ENCODE measurements at places on chromosomes 3 and 15.

- no peak for DNase-seq
These were observed 408.7 kb downstream of the SHQ1 start for GRCh38 chr3:72439321-72440183.

DNA sequence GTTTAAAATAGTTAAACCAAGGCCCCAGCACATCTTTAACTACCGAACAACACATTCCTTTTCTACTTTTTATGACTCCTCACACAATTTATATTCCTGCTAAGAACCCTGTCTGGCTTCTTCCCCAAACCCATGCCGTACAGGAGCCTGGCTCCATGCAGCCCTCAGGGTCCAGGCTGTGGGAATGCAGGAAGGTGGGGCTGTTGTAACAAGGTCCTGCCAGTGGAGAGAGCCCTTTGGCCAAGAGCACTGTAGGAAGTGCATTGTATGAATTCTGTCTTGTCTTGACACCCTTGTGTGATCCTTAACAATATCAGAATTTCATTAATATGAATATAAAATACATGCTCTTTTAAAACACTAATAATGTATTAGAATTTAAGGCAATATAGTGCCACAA lies 563.8 kb downstream of the TBL1XR1 start:
- DNase-seq: no peak

- no peak for DNase-seq
These were observed 273.9 kb downstream of the TIGIT start for GRCh38 chr3:114567771-114568170.

- no peak for DNase-seq
These were observed 26.8 kb upstream of the INSYN1 start for GRCh38 chr15:73779974-73780373.

DNA sequence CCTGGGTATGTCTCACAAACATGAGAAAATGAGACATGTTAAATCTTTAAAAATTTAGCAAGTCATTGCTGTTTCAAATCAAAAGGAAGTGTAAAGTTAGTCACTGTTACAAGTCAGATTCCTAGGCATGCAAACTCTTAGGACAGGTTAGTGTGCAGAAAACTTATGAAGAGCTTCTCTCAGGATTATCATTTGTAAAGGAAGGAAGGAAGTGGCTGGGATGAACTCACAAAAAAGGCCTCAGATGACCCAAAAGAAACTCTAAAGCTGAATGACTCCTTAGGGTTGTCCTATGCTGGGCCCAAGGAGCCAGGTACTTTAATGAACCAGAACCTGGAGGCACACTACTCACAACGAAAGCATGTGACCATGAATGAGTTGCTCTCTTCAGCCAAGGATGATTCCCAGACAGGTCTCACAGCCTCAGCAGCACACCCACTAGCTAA lies 25.0 kb downstream of the MSL2 start:
- no peak for DNase-seq

GRCh38 chr3:16385151-16385550 lies 120.1 kb downstream of the OXNAD1 start:
- no peak for DNase-seq

- DNase-seq: no peak
These were observed 765.9 kb downstream of the NR2F2 start for GRCh38 chr15:97096303-97096835.

DNA sequence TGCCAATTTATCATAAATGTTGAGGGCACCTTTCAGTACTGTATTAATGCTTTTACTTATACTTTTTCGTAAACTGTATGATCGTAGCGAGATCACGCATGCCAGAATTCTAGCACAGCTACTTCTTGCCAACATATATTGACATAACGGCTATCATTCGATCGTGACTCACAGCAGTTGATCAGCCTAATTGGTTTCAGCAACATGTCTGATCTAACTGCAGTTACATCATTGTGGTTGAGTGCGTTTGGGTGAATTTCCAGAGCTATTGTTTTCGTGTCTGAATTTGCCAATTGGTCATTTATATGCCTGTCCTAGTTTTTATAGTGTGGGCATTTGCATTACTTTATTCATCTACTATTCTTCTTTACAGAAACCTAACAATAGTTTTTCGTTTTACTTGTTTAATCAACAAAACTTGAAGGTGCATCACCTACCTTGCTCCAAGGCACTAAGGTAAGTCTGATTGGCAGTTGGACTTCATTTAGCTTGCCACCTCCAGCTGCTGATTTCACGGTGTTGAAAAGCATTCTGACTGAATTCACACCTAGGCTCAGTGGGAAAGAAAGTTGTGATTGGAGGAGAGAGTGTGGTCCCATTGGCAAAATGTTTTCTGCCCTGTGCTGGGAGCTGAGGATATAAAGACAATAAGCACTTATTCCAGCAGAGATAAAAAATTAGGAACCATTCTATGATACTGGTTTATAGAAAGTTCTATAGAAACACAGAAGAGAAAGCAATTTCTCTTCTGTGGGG lies 120.9 kb upstream of the RGMA start:
- no peak for DNase-seq

DNA sequence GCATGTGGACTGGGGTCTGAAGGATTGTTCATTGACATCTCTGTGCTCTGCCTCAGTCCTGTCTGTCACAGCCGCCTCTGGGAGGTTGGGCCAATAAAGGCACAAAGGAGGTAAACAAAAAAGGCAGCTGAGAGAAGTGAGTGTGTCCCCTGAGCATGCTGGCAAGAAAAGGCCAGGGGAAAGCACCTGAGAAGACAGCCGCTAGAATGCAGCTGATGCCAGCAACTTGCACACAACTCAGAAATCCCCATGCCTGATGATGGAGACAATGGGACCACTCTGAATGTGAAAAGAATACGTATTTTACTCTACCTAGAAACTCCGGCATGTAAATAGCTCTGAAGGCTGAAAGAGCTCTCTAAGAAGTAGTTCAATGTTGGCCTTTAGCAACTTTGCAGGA lies 118.7 kb downstream of the KCNH8 start:
- no peak for DNase-seq

DNA sequence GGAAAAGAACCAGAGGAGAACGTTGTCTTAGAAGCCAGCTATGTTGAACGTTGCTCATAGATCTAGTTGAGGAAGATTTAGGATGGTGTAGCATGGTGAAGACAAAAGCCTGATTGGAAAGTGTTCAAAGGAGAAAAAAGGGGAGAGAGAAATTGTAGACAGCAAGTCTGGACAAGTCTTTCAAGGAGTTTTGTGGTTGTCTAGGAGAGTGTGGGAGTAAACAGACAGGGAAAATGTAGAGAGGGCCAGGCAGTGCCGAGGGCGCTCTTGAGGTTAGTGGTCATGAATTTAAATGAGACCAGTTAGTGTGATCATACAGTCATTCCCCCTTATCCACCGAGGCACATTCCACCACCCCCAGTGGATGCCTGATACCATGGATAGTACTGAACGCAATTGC lies 167.5 kb upstream of the IL12A start:
- DNase-seq: no peak

DNA sequence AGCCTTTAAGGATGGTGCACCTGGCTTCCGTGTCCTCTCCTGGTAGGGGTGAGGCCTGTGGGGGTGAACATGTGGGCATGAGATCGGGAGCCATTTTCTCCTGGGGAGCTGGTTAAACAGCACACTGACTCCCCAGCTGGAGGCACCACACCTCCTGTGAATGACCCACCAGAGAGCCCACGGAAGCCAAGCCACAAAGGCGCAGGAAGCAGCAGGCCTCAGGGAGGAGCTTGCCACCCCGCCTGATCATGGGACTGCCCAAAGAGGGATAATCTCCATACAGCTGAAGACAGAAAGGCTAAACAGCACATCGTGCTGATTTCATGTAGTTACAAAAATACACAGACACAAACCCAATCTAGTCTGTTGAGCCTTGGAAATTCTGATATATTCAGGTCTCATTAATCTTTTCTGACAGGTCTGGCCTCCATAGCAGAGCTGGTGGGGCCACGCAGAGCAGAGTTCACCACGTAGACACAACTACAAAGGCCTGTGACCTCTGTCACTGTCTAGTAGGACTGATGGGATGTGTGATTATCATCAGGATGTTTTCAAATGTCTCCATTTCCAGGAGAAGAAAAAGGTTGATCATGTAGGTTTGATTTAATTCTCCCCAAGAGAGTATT lies 75.2 kb downstream of the DUT start:
- no peak for DNase-seq

- no peak for DNase-seq
These were observed 455.9 kb upstream of the NR2F2 start for GRCh38 chr15:95874637-95875036.

GRCh38 chr3:159802864-159803263 lies 185.8 kb upstream of the IL12A start:
- no peak for DNase-seq

DNA sequence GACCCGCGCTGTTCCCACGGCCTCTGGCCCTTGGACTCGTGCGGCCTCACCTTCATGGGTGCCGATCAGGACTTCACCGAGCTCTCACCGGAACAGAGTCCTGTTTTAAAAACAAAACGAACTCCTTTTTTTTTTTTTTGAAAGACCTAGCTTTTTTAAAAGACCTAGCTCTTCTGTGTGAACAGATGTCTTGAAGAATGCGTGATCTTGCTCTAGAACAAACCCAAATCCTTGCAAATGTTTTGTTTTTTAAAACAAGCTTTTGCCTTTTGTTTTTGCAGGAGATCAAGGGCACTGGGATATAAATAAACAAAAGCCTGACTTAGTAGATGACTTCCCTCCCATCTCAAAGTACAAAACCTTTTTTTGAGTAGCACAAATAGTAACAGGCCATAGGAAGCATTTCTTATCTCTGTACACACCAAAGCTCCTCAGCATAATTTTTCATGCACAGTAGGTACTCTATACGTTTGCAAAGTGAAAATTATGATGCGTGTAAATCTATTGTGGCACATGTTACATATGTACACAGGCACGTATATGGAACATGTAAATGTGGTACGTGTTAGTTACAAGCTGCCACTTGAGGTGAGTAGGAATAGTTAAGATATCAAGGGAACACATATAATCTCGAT lies 1.1 kb upstream of the MSL2 start:
- DNase-seq: no peak

- no peak for DNase-seq
These were observed 112.0 kb downstream of the UACA start for GRCh38 chr15:70651303-70651845.

- DNase-seq: no peak
These were observed 136.8 kb upstream of the CCDC54 start for GRCh38 chr3:107240183-107241091.

- DNase-seq: no peak
These were observed 151.1 kb downstream of the DOCK3 start for GRCh38 chr3:50825841-50826240.

- DNase-seq: no peak
These were observed 5.2 kb upstream of the NOX5 start for GRCh38 chr15:69009341-69009740.

- no peak for DNase-seq
These were observed 118.4 kb upstream of the ROBO1 start for GRCh38 chr3:79886204-79886603.

GRCh38 chr3:94336046-94336753 lies 273.3 kb downstream of the NSUN3 start:
- DNase-seq: no peak

- DNase-seq: no peak
These were observed 713.3 kb upstream of the GBE1 start for GRCh38 chr3:82474711-82475110.

- DNase-seq: no peak
These were observed 31.4 kb upstream of the UACA start for GRCh38 chr15:70794596-70795310.

DNA sequence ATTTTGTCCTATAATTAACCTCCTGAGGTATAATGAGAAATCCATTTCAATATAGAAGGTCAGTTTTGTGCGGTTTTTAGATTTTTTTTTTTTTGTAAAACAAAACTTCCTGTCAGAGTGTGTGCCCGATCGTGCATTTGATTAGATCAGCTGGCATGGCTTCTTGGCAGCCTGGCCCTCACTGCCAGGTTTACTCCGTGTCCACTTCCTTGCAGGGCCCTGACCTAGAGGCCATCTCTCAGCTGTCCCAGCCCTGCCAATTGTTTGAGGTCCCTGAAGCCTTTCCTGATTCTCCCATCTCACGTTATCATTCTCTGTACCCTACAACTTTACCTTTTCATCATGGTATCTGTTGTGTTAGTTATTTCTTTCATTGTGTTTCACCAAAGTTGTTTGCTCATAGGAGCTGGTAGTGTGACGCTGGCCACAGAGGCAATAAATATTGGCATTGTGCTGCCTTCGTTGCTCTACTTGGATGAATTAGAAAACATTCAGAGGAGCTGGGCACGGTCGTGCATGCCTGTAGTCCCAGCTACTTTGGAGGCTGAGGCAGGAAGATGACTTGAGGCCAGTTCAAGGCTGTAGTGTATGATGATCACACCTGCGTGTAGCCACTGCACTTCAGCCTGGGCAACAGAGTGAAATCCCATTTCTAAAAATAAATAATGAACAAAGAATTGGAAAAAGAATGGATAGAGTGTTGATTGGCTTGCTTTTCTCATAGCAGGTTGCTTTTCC lies 202.0 kb downstream of the GHSR start:
- no peak for DNase-seq

GRCh38 chr15:68612979-68613740 lies 34.4 kb downstream of the CORO2B start:
- DNase-seq: no peak

DNA sequence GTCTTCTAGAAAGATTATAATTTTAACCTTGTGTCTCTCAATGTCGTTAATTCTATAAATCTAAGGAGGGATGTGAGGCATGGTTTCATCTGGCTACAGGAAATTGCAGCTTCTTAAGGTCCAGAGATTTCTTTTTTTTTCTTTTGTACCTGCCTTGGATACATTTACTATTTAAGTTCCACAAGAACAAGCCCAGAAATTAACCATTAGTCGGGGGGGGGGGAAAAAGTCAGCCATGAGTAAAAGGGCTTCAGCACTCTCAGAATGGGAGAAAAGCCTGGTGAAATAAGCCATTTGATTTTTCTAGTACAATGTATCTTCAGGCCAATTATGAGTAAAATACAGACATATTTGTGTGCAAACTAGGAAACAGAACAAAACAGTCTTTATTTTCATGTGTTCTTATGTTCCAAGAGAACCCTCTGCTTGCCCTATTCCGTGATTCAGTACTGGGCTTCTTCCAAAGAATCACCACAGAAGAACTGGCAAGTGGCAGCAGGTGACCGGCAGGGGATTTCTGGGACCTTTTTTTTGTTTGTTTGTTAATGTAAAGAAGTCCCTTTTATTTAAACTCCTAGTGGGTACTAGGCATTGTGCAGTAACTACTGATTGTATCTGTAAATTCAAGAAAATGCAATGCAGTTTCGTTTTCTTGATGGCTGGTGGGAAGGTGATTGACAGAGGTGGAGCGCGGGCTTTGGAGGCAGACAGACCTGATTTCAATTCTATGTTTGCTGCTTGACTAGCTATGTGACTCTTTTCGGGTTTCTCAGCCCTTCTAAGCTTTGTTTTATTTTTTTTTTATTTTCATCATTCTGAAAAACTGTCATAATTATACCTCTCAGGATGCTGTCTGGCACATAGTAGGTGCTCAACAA lies 82.5 kb downstream of the PEX5L start:
- DNase-seq: no peak
